Stimulated activated CD4-positive, alpha-beta T cell treated with anti-CD3 and anti-CD28 coated beads, Interleukin-1b, Interleukin-23, amount 100 ng/mL, for 24 hours (primary cell): ENCODE measurements at places on chromosomes 12 and 14.
A peak's percentile ranks its signal among the peaks of the same experiment; 100 is the strongest.

GRCh38 chr12:121537814-121538698 lies 42.8 kb downstream of the KDM2B start:
- DNase-seq: no peak

- no peak for DNase-seq
Measured at GRCh38 chr14:93323600-93324174, 9.1 kb downstream of the BTBD7 start.

GRCh38 chr14:85439696-85440328 lies 90.1 kb upstream of the FLRT2 start:
- no peak for DNase-seq

DNA sequence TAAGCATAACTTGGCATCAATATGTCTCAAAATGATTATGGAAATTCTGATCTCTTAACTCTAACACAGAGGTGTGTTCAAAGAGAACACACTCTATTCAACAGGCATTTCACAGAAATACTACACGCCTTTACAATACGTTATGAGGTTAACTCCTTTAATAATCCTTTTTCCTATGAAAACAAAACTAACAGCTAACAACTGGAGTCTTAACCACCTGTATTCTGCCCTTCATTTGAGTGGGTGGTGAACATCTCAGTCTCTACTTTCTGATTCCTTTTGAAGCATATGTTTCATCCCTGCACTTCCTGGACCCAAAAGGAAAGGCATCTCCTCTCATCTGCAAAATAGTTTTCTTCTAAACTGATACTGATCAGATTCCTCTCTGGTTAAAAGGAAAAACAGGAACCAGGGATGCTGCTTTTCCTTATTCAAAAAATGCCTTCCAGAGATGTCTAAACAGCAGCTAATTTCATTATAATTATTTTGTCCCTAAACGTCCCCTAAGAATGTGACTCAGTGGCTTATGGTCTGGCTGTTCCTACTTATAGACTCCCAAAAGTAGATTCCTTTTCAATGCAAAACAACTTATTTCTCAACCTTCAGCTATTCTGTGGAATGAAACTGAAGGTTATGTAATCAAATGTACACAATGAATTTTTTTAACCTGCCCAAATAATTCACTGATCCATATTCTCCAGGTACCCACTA lies 24.1 kb downstream of the ITPR2 start:
- DNase-seq: no peak

DNA sequence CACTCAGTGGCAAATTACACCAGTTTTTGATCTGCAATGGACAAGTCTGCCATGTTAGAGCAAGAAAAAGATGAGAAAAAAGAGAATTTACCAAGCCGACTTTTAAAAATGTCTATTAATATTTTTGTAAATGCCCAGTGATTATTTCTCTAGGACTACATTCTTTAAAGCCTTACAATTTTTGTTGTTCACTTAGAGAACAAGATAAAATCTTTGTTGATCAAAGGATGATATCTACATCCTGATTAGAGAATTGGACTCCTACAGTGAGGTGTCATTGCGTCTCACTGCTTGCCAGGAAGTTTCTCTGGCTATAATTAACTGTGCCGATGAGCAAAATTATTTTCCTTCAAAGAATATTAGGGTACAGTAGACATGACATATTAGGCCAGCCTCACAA lies 1.7 kb upstream of the CFAP54 start:
- DNase-seq: no peak

DNA sequence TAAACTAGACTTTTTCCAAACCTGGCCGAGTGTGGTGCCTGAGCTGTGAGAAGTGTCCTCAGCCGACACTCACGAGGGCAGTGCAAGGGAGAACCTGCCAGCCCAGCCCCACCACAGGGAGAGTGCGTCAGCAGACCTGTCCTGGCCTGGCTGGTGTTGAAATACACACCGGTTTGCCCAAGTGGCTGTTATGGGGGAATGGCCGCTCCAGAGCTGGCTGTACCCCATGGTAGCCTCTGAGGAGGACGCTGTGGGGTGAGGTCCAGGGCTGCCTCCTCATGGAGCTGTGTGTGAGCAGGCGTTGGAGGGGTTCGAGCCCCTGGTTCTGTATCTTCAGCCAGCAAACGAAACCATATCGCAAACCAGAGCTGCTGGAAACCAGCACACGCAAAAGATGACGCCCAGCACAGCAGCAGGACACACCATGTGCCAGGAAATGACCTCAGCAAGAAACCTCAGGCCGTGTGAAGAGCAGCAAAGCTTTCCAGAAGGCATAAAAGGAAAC lies 9.4 kb downstream of the ANKRD9 start:
- no peak for DNase-seq

GRCh38 chr14:65412856-65413738 lies 567 bp downstream of the FUT8 start:
- DNase-seq: peak; percentile 37

DNA sequence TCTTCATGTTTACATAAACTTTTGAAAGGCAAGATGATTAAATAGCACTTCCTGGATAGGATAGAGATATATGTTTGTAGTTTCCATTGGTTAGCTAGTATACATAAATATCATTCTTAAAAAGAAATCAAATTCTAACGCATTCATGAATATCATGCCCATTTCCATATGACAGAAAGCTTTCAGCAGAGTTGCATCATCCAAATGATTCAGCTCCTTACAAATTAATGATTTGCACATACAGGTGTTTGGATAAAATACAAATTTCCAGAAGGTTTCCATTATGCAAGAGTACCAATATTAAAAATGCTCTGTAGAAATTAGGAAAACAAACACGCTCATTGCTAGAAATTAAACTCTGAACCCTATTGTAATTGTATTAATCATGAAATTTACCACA lies 264.4 kb downstream of the FOXG1 start:
- no peak for DNase-seq

DNA sequence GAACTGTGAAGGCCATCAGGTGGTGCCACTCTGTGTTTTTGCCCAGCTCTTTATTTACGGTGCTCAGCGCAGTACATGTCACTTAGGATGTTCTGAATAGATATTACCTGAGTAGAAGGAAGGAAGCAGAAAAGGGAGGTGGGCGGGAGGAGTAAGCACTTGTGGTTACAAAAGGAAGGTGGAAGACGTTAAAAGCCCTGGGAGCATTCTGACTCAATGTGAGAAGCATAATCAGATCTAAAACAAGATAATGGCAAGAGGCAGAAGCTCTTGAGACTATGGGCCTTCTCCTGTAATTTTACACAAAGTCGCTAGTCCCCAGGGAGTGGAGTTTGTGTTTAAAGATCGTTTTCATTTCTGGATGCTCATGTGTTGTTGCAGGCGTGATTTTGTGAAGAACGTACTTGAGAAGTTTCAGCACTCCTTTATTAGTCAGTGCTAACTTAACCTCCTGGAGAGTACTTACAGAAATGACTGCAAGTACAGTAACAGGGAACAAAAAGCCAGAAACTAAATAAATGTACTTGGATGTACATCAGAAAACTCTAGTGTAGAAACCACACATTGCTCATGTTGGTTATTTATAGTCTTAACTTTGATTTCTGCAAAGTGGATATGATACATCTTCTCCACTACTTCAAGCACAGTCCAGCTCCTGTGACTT lies 1523.5 kb downstream of the AACS start:
- no peak for DNase-seq

- no peak for DNase-seq
Measured at GRCh38 chr12:90970471-90970870, 15.5 kb upstream of the CCER1 start.

- DNase-seq: no peak
Measured at GRCh38 chr12:77609016-77609415, 221.7 kb upstream of the NAV3 start.

DNA sequence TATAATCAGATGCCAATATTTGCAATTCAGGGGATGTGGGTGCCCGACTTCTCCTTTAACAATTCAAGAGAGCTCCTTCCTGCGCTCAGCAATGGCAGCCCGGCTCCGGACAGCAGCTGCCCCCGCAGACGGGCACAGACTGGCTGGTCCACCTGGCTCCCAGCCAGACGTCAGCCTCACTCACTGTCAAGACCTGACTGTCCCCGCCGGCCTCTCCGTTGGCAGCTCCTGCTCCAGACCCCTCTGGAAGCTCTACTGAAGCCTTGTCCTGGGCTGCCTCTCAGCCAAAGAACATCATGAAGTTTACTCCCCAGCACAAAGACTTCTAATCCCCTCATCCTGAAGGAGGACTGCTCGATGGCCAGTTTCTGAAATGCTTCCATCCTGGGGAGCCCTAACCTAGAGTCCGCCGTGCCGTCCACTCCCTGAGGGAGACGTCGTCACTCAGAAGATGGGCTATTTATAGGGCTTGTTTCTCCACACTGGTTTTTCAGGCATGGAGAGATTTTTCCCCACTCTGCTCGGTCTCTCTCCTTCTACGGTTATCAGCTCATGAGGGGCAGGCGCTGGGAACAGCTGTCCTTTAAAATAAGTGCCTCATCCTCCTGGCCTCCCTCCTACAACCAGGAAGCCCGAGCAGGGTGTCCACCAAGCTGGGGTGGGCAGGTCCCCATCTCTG lies 126.2 kb downstream of the RFLNA start:
- no peak for DNase-seq

DNA sequence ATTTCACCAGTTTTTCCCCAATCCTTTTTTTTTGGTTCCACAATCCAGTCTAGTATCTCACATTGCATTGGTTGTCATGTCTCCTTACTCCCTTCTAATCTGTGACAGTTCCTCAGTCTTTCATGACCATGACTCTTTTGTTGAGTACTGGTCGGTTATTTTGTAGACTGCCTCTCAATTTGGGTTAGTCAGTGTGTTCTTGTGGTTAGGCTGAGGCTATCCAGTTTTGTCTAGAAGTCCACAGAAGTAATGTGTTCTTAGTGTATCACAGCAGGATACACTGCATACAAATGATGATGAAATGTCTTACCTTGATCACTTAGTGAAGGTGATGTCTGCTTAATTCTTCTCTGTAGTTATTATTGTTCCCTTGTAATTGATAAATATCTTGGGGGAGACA lies 24.8 kb downstream of the PELI2 start:
- DNase-seq: no peak

DNA sequence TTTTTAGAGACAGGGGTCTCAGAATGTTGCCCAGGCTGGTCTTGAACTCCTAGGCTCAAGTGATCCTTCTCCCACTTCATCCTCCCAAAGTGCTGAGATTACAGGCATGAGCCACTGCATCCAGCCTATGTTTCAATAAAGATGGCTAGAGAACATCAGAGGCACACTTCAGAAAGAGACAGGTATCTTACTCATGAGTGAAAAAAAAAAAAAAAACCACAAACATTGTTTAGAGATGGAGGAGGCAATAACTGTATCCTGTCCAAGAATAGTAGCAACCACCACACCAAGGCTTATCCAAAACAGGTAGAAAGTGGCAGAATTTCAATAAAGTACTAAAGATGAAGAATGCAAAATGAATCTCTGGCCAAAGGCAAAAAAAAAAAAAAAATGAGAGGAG lies 30.3 kb downstream of the EEA1 start:
- DNase-seq: no peak

DNA sequence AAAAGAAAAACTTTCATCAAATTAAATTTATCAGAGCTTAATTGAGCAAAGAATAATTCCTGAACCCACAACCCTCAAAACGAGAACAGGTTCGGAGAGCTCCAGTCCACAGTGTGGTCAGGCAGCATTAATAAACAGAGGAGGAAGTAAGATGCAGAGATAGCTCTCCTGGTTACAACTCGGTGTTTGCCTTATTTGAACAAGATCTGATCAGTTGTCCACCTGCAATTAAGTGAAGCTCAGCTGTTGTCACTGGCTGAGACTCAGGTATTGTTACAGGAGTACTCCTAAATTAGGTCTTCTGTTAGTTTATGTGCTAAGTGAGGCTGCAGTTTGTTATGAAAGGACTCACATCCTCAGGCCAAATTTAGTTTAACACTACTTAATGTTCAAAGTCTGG lies 451.4 kb upstream of the PDE3A start:
- DNase-seq: no peak

DNA sequence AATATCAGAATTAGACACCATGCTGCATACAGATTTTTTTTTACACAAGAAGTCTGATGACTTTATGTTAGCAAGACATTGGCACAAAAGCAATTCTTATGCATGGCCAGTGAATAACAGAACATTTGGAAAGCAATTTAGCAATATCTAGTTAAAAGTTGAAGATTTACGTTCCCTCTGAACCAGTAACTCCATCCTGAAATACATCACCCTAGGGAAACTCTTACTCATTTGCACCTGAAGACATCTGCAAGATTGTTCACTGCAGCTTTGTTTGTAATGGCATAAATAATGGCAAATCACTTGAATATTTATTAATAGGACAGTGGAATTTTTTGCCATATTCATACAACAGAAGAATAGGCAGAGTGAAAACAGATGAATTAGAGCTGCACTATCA lies 670.0 kb upstream of the NOVA1 start:
- no peak for DNase-seq

DNA sequence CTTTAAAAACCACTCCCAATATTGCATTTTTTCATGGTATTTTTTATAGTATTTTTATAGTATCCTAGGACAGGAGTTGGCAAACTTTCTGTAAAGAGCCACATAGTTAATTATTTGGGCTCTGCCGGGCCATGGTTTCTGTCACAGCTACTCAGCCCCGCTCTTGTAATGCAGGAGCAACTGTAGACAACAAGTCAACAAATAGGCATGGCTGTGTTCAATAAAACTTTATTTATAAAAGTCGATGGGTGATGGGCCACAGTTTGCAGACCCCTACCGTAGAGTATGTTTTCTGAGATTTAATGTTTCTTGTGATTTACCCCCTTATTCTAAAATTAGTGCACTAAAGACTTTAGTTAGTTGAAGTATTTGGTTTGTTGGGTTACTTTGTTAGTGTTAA lies 25.5 kb downstream of the MDM2 start:
- DNase-seq: no peak

DNA sequence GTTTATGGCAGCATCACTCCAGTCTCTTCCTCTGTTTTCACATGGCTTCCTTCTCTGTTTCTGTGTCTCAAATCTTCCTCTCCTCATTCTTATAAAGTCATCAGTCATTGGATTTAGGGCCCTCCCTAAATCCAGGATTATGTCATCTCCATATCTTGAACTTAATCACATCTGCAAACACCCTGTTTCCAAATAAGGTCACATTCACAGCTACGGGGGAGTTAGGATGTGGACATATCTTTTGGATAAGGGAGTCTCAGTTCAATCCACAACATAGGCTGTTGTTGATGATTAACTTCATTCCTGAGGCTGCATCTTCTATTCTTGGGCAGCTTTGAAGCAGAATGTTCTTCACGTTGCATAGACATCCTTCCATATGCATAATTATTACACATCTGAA lies 40.3 kb upstream of the NTF3 start:
- DNase-seq: no peak

DNA sequence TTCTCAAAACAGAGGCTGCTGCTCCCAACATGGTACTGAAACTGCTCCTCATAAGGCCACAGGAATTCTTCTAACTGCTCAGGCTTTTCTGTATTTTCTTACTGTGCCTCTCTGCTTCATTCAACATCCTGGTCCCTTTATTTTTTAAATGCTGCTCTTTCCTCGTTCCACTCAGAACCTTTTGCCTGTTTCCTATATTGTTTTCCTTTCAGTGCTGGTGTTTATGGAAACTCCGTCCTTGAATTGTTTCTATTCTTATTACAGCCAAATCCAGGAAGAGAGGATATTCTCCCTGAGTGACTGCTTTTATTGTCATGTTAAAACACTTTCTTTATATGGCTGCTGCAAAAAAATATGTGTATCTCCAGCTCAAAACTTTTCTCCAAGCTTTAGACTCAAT lies 173.0 kb upstream of the E2F7 start:
- no peak for DNase-seq
